Stimulated activated CD8-positive, alpha-beta memory T cell treated with anti-CD3 and anti-CD28 coated beads, Interleukin-15, amount 100 ng/mL, for 4 hours (primary cell): ENCODE measurements at places on chromosomes 6 and 20.

- no peak for DNase-seq
Measured at GRCh38 chr20:37706298-37706697, 12.5 kb downstream of the CTNNBL1 start.

- no peak for DNase-seq
Measured at GRCh38 chr6:56727097-56727850, 84.6 kb upstream of the DST start.

- DNase-seq: no peak
Measured at GRCh38 chr6:52641388-52641787, 29.5 kb upstream of the TMEM14A start.

- no peak for DNase-seq
Measured at GRCh38 chr6:167153521-167153959, 4.2 kb downstream of the GPR31 start.

GRCh38 chr6:130913120-130913519 lies 85.9 kb downstream of the SMLR1 start:
- no peak for DNase-seq

GRCh38 chr6:142940487-142940886 lies 4.5 kb downstream of the HIVEP2 start:
- no peak for DNase-seq

GRCh38 chr6:24323632-24324337 lies 34.1 kb downstream of the DCDC2 start:
- DNase-seq: no peak

- DNase-seq: no peak
Measured at GRCh38 chr6:84921891-84922290, 157.5 kb upstream of the TBX18 start.

GRCh38 chr6:144158133-144158532 lies 7.8 kb downstream of the STX11 start:
- DNase-seq: no peak

DNA sequence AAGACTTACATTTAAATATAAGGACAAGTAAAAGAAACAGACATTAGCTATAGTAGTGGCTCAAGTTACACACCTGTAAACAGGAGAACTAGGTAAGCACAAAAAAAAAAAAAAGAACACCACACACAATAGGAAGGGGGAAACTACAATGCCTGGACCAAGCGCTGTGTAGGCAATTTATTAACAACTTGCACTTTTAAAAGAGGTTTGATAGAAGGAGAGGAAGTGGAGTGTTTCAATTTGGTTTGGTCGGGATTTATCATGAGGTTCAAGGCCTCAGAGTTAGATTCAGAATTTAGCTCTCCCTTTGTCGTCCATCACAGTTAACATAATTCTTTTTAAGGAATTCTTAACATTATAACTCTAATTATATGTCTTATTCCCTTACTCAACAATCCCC lies 1.1 kb upstream of the USP49 start:
- DNase-seq: no peak

GRCh38 chr6:45625191-45625664 lies 247.5 kb upstream of the SUPT3H start:
- no peak for DNase-seq

GRCh38 chr20:4104045-4104444 lies 88.7 kb upstream of the RNF24 start:
- DNase-seq: no peak

DNA sequence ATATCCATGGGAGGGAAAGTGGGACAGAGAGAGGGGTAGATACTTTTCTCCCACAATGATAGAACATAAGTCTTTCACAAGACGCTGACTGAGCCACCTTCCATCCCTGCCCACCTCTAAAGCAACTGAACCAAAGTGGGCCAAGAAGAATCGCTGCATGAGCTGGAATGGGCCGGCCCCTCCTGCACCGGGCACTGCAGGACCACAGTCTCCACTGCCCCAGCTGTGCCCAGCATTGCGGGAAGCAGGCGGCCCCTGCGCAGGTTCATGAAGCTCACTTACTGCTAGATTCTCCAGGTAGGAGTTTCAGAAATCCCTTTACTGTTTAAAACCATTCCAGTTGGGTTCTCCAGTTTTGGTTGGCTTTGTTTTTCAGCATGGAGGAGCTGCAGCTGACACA lies 32.0 kb upstream of the CST7 start:
- DNase-seq: no peak

DNA sequence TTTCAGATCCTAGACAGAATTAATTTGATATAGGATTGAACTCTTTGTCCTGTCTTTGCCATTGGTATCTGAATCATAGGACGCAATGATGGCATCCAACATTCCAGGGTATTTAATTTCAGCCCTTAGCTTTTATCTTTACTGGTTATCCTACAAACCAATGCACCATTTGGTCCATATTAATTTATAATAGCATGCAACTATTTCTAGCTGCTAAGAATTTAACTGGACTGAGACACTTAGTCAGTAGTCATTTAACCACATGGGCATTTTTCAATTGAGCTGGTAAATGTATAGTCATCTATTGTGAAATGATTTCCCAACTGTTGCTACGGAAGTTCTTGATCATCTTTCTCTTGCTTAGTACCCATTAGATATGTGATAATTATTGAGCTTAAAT lies 141.1 kb downstream of the CD164 start:
- DNase-seq: no peak

DNA sequence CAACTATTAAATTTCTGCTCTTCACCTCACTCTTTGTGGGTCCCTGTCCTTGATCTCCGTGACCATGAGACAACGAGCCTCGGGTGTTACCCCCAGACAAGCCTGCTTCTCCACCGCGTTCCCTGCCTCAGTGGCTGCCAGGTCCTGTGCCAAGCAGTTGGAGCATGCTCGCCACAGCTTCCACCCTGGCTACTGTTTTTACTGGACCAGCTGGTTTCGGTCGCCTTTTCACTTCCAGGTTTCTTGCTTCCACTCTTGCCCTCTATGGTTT lies 5.6 kb downstream of the TP53RK start:
- no peak for DNase-seq

- DNase-seq: no peak
Measured at GRCh38 chr6:116411284-116411623, 40.5 kb downstream of the DSE start.

- DNase-seq: no peak
Measured at GRCh38 chr20:15937179-15937578, 636.1 kb downstream of the KIF16B start.

DNA sequence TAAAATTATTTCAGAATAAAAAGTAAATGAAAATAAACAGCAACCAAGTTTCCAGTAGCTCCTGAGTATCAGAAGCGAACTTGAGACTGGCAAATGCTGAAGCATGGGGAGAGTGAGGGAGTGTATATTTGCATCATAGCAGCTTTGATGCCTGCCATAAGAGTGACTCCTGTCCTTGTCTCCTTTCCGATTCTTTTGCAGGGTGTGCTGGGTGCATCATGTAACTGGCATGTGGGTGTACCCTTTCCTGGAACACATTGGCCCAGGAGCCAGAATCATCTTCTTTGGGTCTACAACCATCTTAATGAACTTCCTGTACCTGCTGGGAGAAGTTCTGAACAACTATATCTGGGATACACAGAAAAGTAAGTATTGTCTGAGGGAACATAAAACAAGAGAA lies 117.4 kb downstream of the ADAT2 start:
- no peak for DNase-seq
